ENCODE measurements at places on chromosomes 3 and 15.

GRCh38 chr15:96747291-96747690 lies 416.8 kb downstream of the NR2F2 start:
- no peak for DNase-seq

DNA sequence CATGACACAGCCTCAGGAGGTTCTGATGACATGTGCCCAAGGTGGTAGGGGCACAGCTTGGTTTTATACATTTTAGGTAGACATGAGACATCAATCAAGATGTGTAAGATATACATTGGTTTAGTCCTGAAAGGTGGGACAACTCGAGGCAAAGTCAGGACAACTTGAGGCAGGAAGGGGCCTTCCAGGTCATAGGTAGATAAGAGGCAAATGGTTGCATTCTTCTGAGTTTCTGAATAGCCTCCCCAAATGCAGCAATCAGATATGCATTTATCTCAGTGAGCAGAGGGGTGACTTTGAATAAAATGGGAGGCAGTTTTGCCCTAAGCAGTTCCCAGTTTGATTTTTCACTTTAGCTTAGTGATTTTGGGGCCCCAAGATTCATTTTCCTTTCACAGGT lies 91.6 kb downstream of the CHCHD4 start:
- DNase-seq = no peak

GRCh38 chr3:18223974-18224373 lies 201.2 kb downstream of the SATB1 start:
- no peak for DNase-seq

DNA sequence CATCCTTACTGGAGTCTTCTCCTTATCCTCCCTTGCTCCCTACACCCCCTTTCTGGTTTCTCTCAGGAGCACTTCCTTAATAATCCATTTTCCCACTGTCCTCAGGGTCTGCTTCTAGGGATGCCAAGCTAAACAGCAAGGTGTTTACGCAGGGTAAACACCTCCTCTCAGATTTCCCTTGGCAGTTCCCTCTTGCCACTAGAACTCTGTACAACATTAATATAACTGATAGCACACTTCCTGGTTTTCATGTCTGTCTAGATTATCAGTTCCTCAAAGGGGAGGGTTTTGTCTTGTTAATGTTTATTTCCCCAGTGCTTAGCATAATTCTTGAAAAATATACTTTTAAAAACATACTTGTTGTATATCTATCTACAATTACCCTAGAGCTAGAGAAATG lies 118.0 kb upstream of the SLC24A5 start:
- DNase-seq = no peak

GRCh38 chr3:177484206-177484605 lies 286.9 kb upstream of the TBL1XR1 start:
- no peak for DNase-seq

DNA sequence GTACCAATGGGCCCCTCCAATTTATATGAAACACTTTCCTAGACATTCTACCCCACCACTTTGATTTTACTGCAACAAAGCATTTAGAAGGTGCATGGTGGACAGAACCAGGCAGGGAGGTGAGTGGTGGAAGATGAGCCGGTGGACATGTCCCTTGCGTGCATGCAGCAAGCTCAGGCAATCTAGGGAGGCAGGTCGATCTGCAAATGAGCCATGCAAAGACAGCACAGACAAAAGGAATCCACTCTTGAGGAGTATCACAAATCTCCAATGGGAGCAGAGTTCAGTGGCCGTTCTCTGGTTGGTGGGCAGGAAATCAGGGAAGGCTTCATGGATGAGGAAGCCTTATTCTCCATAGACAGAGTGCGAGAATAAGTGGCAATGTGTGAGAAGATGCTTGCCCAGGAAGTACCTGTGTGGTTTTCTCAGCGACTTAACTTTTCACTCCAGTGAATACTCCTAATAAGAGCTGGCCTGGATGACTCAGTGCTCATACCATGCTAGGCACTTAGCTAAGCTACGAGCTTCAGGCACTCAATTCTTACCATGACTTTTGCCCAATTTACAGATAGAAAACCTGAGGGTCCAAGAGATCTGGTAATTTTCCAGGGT lies 152.5 kb downstream of the FOXP1 start:
- no peak for DNase-seq

- DNase-seq = no peak
Measured at GRCh38 chr3:105608623-105609022, 241.9 kb downstream of the ALCAM start.

- no peak for DNase-seq
Measured at GRCh38 chr15:43879386-43880355, 52.9 kb downstream of the WDR76 start.

GRCh38 chr3:134797057-134797740 lies 2.1 kb downstream of the EPHB1 start:
- DNase-seq = no peak

All from fibroblast of skin of left biceps (primary cell).